8988T (cell line): ENCODE measurements at places on chromosomes 5 and 9.

DNA sequence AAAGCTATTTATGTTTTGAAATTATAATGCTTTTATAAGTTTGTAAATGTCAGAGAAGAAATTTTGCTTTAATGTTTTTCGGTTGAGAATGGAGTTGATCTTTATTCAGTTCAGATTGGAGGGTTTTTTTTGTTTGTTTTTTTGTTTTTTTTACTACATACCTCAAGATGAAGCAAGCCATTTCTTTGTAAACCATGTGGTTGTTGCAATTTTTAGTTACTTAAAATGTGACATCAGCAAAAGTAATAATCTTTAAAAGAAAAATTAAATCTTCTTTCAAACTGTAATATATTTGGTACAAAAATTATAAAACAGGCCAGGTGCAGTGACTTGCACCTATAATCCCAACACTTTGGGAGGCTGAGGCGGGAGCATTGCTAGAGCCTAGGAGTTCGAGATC is 102.6 kb downstream of the CDC42SE2 start:
- DNase-seq: no peak

DNA sequence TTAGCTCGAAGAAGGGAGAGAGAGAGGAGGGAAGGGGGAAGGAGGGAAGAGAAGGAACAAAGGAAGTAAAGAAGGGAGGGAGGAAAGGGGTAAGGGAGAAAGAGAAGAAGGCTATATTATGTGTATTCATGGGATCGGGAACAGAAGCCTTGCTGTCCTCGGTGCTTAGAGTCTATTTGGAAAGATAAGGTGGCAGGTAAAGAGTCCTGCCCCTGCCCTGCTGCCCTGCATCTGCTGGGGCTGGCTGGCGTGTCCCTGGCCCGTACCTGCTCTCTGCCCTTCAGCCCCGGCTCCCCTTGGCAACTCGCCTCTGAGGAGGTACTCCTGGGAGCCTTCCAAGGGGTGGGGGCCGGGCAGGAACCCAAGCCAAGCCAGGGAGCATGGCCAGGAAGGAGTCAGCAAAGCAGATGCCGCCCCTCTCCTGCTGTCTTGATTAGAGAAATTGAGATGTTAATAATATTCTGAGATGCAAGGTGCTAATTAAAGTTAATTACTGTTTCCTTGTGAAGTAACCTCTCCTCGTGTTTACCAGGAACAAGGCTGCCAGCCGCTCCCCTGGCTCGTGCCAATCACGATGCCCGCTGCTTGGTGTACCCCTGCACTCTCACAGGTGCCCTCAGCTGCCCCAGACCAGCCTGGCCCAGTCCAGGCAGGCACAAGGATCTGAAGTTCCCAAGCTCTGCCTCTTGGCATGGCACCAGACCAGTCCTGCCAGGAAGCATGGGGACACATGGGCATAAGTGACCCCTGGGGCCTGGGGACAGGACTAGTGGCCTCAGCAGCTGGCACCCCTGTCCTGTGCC is 36.6 kb downstream of the PCDH1 start:
- no peak for DNase-seq

DNA sequence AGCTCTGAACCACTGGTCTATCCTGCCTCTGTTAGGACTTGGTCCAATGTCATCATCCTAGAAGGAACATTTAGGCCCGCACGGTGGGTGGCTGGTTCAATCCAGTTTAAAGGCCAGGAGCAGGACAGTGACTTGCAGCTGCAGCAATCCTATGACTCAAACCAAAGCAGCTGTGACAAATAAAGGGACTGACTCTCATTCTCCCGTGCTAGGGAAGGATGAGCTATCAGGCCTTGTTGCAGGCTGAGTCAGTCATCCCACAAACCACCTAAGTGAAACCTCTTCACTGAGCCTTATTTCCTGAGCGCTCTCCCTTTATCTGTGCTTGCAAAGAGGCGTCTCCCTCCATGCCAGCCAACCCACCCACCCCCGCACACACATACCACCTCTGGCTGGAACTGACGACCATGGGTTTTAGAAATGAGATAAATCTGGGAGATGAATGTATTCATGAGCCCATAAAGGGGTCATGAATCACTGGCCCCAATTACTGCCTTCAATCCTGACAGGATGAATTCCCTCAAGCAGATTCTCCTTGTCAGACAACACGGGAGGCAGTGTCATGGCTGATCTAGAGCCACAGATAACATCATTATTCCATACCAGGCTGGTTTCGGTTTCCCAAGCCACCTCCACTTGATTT is 93.4 kb downstream of the KCNIP1 start:
- no peak for DNase-seq

DNA sequence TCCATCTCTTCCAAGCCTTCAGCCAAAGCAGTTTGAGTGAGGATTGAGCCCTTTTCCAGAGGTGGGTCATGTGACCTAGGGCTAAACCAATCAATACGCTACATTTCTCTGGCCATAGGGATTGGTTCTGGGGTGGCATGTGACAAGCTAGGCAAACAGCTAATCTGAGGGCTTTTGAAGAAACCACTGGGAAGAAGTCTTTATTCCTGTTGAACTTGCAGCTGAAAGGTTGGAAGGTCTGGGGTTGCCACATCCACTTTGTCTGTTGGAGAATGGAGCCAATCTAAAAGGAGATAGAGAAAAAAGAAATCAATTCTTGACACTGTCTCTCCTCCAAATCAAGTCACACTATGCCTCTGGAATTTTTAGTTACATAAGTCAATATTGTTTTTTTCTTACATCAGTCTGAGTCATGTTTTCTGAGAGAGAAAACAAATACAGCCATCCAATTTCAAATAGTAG is 637.8 kb upstream of the WWC1 start:
- no peak for DNase-seq

- no peak for DNase-seq
These were observed 140.1 kb upstream of the ABCA1 start for GRCh38 chr9:105067895-105068580.
